Fibroblast of mammary gland (primary cell): ENCODE measurements at places on chromosomes 2 and 18.

- no peak for DNase-seq
Measured at GRCh38 chr2:77007686-77008085, 514.5 kb downstream of the LRRTM4 start.

GRCh38 chr2:42901076-42901640, 108.8 kb upstream of the HAAO start:
- DNase-seq: peak; percentile 72

GRCh38 chr2:104164721-104165252, 689.1 kb upstream of the POU3F3 start:
- no peak for DNase-seq

DNA sequence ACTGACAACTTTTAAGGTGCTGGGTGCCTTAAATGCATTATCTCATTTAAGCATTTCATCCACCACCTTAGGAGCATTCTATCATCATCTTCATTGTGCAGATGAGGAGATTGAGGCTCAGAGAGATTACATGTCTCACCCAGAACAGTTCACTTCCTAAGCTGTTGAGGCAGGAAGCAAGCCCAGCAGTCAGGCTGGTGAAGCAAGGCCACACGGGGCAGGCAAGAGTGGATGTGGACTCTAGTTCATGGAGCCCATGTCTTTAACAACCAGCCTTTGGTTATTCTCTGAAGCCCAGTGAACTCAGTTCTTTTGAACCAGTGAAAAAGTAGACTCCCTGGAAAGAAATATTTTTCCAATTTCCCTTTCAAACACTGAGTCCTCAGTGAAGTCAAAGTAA, 294.8 kb upstream of the MGAT5 start:
- no peak for DNase-seq

DNA sequence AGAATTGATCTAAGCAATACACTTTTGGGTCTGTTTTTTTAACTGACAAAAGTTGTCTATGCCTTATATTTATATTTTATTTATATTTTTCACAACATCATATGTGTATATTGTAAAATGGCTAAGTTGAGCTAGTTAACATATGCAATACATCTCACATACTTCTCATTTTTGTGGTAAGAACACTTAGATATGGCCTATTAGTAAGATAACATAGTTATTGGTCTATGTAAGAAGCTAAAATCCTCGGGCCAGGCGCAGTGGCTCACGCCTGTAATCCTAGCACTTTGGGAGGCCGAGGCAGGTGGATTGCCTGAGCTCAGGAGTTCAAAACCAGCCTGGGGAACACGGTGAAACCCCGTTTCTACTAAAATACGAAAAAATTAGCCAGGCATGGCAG, 275.6 kb upstream of the ID2 start:
- no peak for DNase-seq

- no peak for DNase-seq
Measured at GRCh38 chr18:62828852-62829251, 113.5 kb downstream of the PHLPP1 start.

DNA sequence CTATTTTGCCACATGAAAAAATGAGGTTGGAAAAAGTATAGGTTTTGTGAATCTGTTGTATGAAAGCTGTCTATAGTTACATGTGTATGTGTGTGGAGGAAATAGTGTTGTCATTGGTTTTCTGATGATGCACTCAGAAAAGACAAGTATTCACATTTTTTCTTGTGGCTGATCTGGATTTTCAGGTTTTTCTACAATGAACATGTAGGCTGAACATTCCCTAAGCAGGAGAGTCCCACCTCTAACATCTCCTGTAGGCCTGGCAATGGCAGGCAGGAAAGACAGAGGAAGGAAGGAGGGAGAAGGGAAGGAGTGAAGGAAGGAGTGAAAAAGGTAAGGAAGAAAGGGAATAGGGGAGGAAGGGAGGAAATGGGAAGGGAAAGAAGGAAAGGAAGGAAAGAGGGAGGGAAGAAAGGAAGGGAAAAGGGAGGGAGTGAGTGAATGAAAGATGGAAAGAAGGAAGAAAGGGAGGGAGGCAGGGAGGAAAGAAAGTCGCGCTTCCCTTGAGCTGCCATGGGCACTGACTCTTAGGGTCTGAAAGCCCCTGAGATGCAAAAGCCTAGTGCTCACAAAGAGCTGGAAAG, 495 bp upstream of the IL36RN start:
- no peak for DNase-seq

DNA sequence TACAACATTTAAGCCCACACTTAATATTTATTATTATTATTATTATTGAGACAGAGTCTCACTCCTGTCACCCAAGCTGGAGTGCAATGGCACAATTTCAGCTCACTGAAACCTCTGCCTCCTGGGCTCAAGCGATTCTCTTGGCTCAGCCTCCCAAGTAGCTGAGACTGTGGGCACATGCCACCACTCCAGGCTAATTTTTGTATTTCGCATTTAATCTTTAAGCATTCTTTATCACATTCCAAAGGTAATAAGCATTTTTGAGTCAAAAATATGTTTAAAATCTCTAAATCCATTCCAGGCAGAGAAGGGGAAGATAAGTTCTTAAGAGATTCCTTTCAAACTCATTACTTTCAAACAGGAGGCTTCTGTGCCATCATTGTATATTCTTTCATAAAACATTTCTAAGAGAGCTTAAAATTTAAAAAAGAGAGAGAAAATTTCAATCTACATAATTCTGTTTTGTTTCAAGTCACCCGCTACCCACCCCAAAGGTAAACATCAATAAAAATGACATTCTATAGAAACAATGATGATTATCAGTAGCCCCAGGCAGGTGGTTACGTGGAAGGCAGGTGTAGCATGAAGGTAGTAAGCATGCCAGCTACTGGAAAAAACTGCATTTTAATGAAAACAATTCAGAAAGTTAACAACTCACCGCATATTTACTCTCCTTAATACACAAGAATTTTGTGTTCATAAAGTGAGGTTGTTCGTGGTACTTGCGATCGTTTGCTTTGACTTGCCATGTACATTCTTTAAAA, 84.4 kb upstream of the NARS1 start:
- no peak for DNase-seq

DNA sequence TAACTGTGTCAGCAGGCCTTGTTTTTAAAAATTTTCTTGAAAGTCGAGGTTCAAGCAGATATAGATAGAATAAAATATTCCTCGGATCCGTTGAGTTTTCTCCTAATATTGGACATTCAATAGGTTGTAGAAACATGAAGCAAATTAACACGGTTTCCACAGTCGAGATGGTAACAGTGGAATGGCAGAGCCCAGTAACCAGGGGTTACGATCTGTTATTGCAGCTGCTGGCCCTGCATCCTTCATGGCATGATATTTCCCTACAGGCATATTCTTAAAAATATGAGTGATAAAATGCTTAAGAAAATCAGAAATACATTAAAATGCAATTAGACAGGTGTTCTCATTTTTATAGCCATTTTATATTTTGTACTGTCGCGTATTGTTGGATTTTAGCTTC, 117.6 kb downstream of the SNTG2 start:
- DNase-seq: no peak

DNA sequence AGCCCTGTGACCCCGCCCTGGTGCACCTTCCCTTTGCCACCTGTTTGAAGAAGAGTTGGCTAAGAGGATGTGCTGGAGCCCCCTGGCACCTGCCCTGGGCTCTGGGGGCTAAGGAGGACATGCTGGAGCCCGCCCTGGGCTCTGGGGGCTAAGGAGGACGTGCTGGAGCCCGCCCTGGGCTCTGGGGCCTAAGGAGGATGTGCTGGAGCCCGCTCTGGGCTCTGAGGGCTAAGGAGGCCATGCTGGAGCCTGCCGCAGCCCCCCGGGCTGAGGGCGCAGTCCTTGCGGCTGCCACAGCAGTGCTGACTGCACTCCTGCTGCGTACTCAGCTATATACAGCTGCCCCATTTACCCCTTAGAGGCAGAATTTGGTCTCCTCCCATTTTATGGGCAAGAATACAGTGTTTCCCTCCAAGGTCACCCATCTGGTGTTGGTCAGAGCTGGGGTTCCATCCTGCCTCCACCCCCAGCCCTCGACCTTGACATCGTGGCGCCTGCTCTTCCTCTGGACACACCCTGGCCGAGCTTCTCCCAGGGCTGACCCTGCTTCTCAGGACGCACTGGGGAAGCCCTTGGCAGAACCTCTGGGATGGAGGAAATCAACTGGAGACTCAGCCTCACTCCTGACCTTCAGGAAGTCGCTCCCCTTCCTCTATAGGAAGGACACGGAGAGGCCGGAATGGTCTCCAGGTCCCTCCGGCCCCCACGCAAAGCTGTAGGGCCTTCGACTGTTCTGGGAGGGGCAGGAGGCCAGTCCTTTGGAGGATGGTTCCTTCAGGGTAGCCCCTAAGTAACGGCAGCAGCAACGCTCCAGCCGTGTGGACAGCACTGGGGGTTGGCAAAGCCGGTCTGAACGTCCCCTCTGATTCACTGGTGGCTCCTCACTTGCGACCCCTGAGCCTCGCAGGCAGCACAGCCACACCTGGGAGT, 65.0 kb upstream of the HPCAL1 start:
- no peak for DNase-seq
